Mammary epithelial cell (primary cell): ENCODE measurements at places on chromosomes 7 and 10. TPM values are rescaled to one million over a fixed set of nuclear protein-coding genes. Genes with fewer than 3 reads are reported as not detected.

GRCh38 chr7:128150223-128150865 lies 90.7 kb upstream of the LEP start:
- DNase-seq, result no peak

GRCh38 chr10:79027147-79028055 lies 41.4 kb upstream of the ZMIZ1 start:
- no peak for DNase-seq

DNA sequence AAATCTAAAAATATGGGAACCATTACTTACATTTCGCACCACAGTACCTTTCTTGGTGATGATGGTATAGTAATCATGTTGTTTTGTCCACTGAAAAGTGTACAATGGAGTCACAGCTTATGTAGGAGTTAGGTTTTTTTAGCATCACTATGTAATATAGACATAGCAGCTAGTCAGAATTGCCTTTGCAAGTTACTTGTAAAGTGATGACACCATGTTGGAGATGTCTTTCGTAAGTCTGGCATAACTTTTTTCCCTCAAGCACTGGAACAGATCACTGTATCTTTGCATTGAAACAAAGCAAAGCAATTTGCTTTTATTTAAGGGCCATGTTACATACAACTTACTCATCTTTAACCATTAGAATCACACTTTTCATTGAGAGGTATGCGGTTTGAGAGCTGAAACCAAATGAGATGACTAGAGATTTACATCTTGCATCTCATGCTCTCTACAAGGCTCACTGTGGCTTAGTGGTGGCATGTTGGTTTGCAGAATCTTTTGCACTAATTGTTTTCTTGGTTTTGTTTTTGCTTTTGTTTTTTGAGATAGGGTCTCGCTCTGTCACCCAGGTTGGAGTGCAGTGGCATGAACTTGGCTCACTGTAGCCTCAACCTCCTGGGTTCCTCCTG lies 18.3 kb downstream of the UBN2 start:
- DNase-seq, result no peak

ACBD7 gene
- 0.16 TPM for polyA plus RNA-seq

- DNase-seq, result no peak
Measured at GRCh38 chr7:28362812-28363211, 49.5 kb upstream of the CREB5 start.

DNA sequence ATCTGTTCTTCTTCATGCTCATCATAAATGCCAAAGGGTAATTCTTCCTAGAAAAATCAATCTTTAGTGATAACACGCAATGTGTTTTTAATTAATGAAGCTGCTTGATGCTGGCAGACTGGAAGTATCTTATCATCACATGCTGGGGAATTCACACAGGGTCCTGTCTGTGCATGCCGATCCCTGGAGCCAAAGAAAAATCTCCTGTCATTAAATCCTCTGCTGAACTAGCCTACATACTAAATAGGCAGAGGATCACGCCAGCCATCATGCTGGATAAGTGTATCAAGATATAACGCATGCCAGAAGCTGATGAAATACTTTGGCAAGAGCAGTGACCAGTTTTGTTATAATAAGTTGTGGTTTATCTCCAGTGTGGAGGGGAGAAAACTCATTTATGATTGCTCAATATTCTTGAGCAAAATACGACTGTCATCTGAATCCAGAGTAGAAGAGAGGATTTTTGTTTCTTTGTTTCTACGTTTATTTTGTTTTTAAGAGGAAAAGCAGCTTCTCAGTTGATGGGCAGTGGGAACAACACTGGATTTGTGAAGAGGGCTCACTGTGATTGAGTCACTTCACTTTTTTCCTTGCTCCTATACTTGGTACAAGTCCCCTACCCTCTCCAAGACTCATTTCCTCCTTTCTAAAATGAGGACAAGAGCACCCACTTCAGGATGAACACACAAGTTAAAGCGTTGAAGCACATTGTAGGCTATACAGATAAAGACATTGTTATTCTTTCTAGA lies 649.1 kb downstream of the TNS3 start:
- peak; percentile 92 for DNase-seq

GRCh38 chr10:113139699-113140098 lies 189.7 kb downstream of the TCF7L2 start:
- DNase-seq, result no peak

GRCh38 chr10:60206735-60207134 lies 182.9 kb downstream of the ANK3 start:
- DNase-seq, result peak; percentile 57

GRCh38 chr7:55964261-55965099 lies at the start of gene NIPSNAP2:
TSS of gene NIPSNAP2 (plus strand) at chr7:55964585. CDS start at chr7:55964610, 25 bp downstream.
- peak; percentile 30 for DNase-seq

DNA sequence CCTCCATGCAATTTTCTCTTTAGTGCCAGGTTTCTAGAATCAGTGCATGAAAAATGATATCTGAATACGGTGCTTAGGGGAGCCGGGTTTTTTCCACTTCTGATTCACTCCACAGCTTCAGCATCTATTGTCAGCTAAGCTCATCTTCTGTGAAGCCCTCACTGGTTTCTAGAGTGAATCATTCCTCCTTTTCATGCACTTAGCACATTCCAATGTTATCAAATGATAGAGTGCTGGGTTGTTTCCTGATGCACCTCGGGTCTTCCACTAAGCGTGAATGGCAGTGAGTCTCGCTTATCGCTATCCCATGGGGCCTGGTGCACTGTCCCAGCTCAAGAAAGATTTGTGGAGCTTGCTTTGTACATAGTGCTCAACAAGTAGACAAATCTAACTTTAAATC lies 170.9 kb upstream of the RHEB start:
- no peak for DNase-seq

DNA sequence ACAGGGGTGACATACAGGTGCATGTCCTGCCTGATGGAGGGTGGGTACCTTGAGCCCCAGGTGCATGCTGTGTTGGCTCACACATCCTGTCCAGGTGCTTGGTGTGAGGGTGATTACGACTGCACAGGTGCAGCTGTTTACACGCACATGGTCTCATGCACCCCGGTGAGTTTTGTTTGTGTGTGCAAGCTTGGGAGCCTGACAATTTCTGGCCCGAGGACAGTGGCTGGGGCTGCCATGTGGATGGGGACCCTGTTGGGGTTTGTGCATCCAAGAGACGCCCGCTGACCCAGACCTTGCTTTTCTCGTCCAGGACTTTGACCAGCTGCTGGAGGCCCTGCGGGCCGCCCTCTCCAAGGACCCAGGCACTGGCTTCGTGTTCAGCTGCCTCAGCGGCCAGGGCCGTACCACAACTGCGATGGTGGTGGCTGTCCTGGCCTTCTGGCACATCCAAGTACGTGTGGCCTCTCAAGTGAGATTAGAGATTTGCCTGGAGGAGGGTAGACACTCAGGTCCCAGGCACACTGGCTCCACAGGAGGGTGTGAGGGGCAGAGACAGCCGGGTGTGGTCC lies 61.7 kb downstream of the PRF1 start:
- no peak for DNase-seq

DNA sequence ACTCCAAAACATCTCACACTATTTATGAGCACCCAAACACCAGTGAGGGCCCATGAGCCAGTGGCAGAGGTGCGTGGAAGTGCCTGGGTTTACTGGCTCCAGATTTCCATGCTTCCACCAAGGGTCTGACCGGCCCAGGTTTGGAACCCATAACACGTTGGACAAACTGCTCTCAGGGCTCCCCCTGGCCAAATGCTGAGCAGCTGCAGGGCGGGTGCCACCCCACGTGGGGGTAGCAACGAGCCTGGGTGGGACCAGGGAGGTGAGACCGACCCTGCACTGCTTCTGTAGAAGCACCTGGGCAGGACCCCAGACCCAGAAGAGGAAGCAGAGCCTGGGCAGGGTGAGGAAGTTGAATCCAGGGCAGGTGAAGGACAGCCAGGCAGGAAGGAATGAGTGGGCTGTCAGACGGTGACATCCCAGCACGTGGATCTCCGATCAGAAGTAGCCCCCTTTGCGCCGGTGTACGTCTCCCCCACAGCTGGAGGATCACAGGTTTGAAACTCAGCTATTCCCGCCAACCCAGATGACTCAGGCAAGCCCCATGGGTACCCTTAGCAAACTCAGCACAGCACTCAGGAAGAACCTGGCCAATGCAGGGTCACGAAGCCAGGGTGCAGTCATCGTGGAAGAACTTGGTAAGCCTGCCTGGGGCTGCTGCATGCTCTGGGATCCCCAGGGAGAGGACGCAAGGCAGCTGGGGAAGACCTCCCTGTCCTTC lies 100.4 kb upstream of the DDC start:
- no peak for DNase-seq

ATRNL1 gene
- polyA plus RNA-seq, result 0.06 TPM

GRCh38 chr7:143485094-143485493 lies 7.4 kb downstream of the TAS2R41 start:
- DNase-seq, result no peak

DNA sequence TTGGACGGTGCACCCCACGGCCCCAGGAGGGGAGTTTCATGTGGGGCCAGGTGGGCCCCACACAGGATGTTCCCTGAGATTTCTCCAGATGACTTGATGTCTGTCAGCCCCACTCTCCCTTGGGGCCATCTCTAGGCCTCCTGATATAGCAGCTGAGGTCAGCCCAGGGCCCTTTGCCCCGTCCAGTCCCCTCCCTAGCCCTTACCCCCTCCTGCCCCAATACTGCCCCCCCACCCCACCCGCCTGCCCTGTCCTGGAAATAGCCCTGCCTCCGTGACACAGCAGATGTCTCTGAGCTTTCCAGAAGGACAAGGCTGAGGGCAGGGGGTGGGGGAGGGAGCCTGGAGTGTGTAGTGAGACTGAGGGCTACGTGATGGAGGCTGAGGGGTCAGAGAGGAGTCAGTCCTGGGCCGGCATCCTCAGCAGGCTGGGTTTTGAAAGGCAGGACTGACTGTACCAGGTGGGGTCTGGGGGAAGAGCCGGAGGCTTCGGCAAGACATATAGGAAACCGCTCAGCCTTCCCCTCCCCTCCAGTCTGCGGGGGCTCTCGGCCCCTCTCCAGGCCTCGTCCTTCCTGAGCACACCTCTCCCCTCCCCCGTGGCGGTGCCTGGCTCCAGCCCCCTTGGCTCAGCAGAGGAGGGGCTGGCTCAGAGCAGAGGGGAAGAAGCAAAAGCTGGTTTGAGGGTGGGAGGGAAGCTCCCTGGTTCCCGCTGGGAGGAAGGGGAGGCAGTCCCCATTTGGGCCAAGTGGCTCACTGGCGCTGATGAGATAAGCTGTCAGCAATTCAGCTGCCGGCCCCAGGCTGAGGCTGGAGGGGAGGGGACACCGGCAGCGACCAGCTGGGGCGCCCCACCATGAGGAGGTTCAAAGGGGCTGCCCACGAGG lies 2.0 kb downstream of the FLNC start:
- no peak for DNase-seq

- DNase-seq, result no peak
Measured at GRCh38 chr10:130301021-130301892, 165.1 kb downstream of the GLRX3 start.

NRCAM gene
- 16.4 TPM for polyA plus RNA-seq

GATA3 gene
- polyA plus RNA-seq, result 5.3 TPM

DNA sequence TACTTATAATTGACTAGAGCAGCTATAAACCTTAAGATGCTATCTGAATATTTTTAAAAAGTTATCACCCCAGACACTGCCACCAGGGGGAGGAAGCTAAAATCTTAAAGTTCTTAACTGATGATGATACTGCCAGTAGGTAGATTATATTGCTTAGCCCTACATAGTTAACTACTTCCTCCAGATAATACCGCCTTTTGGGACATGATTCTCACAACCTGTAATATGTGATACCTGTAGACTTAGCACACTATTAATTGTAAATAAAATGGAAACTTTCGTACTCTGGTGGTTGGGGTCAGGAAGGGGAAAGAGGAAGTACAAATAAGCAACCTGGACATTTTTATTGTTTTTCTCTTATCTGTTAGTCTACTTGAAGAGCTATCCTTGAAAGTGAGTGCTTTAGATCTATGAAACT lies 268.9 kb downstream of the ADK start:
- peak; percentile 9 for DNase-seq

DNA sequence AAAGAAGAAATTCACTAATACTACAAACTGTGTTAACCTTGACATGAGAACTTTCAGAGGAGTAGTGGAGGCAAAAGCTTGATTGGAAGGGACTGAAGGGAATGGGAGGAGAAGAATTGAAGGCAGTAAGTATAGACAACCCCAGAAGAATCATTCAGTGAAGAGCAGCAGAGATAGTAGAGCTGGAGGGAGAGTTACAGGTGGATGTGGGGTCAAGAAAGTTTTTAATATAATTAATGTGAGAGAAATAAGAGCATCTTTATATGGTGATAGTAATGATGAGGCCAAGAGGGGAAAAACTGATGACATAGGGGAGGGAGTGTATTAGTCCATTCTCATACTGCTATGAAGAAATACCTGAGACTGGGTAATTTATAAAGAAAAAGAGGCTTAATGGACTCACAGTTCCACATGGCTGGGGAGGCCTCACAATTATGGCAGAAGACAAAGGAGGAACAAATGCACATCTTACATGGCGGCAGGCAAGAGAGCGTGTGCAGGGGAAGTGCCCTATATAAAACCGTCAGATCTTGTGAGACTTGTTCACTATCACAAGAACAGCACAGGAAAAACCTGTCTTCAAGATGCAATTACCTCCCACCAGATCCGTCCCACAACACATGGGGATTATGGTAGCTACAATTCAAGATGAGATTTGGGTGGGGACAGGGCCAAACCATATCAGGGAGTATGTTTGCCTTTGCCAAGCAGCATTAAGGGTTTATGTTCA lies 88.3 kb upstream of the PIK3CG start:
- DNase-seq, result no peak

GRCh38 chr7:1156782-1157535 lies 3.0 kb downstream of the ZFAND2A start:
- DNase-seq, result no peak

DNA sequence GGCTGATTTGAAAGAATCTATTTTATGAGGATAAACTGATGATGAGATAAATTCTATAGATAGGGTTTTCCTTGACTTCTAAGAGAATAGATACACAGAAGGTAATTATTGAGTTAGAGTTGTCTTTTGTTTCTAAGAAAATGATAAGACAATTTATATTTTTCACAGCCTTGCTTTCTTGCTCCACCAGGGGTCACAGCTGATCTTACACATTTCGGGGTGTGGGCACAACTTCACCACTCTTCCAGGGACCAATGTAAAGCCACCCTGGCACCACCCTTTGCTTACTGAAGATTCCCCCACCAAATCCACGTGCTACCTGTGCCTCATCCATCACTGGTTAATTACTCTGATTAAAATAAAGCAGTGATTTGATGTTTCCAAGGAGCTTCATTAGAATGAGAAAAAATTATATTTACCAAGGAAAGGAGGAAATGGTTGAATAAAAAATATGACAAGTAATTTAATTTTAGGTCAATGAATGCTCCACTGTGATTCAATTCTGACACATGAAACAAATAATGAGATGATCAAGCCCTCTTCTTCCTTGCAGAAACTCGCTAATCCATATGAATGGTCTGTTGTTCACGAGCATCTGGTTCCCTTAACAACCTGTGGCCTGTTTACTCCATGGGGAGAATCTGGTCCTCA lies 177.3 kb upstream of the TNS3 start:
- DNase-seq, result peak; percentile 19

CCDC126 gene
- polyA plus RNA-seq, result 4.2 TPM

MYL7 gene
- 0.11 TPM for polyA plus RNA-seq

- DNase-seq, result peak; percentile 87
Measured at GRCh38 chr10:87861566-87861952, 1.8 kb downstream of the KLLN start.
